ENCODE measurements at places on chromosomes 5 and 9.

- no peak for DNase-seq
These were observed 400.8 kb upstream of the PIK3R1 start for GRCh38 chr5:67814569-67815311.

- peak; percentile 80 for DNase-seq
These were observed 11.0 kb downstream of the TRIO start for GRCh38 chr5:14153932-14154731.

GRCh38 chr5:148966348-148966747 lies 96.5 kb downstream of the SH3TC2 start:
- DNase-seq: no peak

- peak; percentile 98 for DNase-seq
These were observed 159.3 kb downstream of the NR3C1 start for GRCh38 chr5:143244000-143244736.

DNA sequence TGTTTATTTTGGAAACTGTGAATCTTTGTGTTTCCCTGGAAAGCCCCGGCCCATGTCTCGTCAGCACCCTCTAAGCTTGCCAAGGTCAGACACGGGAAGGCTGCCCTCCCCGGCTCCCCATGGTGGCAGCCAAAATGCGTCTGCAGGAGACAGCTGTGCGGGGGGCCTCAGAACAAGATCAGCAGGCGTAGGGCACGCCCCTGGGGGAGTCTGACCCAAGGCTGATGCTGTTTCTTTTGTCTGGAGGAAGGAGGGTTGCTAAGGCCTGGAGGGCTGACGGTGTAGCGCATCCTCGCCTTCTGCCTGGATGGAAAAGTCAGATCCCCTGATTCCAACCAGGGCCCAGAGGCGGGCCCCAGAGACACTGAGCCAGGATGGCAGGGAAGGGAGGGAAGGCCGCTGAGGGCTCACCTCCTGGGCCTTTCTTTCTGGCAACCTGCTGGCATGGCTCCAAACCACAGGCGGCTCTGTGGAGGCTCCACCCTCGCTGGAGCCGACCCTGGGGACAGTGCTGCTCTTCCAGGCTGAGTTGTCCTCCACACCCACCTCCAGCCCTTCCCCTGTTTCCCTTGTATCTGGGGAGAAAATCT lies 57.2 kb downstream of the OLFM1 start:
- no peak for DNase-seq

GRCh38 chr9:111922324-111923013 lies 25.9 kb downstream of the UGCG start:
- DNase-seq: no peak

GRCh38 chr5:72505539-72506157 lies 1.6 kb downstream of the ZNF366 start:
- DNase-seq: no peak

DNA sequence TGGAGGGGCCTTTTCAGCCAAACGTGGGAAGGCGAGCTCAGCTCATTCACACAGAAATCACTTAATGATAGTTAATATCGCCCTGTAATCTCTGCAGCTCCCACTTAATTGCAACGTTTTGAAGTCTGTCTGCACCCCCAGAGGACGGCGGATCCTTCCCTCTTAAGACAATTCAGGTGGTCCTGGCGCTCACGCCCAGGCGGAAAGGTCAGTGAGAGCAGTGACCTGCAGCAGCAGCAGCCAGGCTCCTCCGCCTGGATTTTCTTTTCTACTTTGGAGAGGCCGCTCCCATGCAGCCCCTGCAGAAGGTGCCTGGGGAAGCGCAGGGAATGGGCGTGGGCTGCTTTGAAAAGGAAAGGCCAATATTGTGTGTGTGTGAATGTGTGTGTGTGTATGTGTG lies 400.9 kb upstream of the IRX1 start:
- no peak for DNase-seq

DNA sequence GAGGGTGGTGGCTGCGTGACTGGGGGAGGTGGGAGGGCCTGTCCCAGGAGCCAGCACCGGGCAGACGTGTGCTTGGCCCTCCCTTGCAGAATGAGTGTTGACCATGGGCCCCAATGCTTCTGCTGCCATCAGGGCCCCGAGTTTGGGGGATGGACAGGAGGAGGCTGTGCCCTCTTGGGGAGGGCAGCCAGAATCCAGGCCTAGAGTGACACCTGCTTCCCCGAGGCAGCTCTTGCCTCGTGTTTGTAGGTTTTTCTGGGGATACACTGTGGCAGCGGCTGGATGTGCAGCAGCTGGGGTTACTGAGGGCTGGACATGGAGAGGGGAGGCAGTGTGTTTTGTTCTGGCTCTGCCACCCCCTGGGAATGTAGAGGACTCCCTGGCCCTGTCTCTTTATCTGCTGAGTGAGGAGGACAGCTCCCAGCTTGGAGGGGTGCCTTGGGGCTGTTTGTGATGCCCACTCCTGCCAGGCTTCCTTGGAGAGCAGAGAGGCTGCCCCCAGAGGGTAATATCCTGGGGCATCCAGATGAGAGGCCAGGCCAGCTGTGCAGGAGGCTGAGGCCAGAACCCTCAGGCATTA lies 22.7 kb downstream of the WNK2 start:
- no peak for DNase-seq

DNA sequence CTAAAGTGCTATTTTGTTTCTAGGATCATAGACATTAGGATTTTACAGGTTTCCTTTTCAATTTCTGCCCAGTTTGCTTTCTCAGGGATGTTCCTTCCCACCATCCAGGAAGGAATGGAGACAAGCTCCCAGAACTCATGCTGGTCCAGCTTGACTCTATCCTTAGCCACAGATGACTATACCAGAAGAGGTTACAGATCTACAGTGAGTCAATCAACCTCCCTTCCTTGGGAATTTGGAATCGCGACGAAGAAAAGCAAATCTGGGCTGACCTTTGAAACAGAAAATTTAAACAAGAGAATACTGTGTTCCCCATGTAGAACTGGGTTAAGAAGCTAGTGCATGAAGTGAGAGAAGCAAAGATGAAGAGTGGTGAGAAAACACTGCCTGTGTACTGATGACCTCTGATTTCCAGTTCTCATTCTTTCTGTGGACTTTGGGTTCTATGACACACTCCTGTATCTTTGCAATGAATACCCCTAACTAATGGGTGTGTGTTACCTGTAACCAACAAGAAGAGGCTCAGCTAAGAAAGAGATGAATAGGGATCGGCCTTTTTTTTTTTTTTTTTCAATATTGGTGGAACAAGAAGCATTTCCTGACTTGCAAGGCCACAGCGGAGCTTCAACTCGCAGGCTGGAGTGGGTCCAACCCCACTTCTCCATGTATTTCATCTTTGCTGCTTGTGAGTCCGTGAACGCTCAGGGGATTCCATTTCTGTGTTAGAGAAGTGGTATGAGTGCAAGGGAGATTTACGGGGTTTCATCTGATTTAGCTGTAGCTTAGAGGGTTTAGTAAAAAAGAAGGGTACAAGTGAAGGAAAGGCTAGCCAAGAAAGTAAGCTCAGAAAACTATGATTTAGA lies 563.9 kb upstream of the CLINT1 start:
- peak; percentile 50 for DNase-seq

GRCh38 chr5:93062548-93062947 lies 518.5 kb downstream of the NR2F1-AS1 start:
- peak; percentile 35 for DNase-seq

DNA sequence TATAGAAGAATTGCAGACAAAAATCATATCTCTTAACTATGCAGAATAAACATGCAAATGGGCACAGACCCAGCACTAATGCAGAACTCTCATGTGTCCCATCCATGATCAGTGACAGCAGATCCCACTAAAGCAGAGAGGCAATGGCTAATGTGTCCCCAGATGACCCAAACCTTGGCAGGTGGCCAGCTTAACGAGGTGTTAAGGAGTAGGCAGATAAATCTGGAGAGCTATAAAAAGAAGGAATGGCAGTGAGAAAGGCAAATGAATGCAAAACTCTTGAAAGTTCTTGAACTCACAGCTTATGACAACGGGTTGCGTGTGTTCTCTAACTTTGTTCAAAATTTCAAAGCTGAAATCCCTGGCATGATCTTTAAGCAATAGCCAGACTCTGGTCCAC lies 265.4 kb downstream of the RASEF start:
- DNase-seq: no peak

GRCh38 chr5:79716839-79717238 lies 27.2 kb downstream of the CMYA5 start:
- DNase-seq: no peak

- peak; percentile 78 for DNase-seq
These were observed 15.5 kb downstream of the CARD19 start for GRCh38 chr9:93111371-93112115.

- DNase-seq: no peak
These were observed 3.5 kb downstream of the RPS14 start for GRCh38 chr5:150446088-150446487.

- DNase-seq: peak; percentile 49
These were observed 246.9 kb downstream of the ZSWIM6 start for GRCh38 chr5:61578858-61579503.

DNA sequence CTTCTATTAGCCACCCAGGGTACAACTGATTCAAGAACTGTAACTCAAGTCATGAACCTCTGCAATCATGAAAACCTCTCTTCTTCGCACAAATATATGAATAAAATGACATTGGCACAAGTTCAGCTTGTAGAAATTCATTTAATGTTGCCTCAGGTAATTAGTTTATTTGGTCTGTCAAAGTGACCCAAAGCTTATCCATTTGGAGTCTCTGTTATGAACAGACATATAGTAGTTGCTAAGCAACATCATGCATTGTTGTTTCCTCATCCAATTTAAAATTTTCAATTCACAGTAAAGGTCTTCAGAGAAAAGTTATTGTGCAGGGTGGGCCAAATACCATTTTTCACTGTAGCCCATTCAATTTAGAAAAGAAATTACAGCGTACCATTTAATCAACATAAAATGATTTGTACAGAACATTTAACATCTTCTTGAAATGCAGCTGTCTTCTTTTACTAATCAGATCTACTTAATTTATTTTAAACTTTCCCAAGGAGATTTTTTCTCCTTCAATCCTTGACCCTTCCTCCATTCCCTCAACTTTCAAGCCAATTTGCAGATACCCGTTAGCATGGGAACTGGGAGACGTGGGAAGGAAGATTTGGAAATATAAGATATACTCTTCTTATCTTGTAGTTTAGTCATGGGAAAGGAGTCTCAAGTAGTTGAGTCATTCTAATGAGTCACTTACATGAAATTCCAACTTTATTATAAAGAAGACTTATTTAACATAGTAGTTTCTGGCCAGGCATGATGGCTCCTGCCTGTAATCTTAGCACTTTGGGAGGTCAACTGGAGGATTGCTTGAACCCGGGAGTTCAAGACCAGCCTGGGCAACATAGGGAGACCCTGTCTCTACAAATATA lies 231.3 kb downstream of the ATPSCKMT start:
- DNase-seq: peak; percentile 87

GRCh38 chr5:141958113-141958512 lies at the start of gene PCDH12:
Gene PCDH12, minus strand, starts transcription at chr5:141958202. Its CDS starts 351 bp downstream, at chr5:141957851.
- no peak for DNase-seq

GRCh38 chr9:121950441-121950840 lies 142.7 kb downstream of the TTLL11 start:
- no peak for DNase-seq

DNA sequence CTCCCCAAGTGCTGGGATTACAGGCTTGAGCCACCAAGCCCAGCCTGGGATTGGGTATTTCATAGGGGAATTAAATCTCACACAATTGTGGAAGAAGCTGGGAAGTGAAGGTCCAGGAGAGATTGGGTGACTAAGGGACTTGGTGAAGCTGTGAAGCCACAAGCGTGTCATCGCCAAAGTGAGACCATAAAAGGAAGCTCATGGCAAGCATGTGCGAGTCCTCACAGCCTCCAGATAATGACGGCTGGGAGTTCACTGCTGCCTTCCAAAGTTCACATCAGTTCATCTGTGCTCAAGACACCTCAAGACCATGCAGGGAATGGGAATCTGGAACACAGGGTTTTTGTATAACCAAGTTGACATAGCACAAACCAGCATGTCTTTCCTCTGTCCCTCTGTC lies 210.6 kb downstream of the MARCHF11 start:
- no peak for DNase-seq

DNA sequence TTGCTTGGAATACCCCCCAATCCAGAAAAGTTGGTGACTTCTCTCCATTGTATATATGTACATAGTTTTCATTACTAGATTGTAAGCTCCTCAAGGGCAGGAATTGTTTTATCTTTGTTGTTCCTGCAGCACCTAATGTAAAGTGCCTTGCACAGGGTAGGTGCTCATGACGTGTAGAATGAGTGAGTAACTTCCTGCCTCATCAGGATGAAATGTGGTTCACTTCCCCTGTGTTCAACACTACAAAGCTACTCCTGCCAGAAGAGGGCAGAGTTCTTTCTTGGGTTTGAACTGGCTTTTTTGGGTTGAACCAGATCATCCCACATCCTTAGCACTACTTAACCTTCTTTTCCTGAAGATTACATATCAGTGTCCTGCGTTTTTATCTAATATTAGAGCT lies 23.9 kb downstream of the GTF3C4 start:
- peak; percentile 51 for DNase-seq

GRCh38 chr5:83377131-83377865 lies 94.2 kb upstream of the VCAN start:
- peak; percentile 41 for DNase-seq

GRCh38 chr5:66779528-66779927 lies 183.3 kb downstream of the MAST4 start:
- DNase-seq: no peak

GRCh38 chr9:137797206-137798120 lies 80.1 kb upstream of the CACNA1B start:
- no peak for DNase-seq

- DNase-seq: peak; percentile 99
These were observed at the start of gene OSMR for GRCh38 chr5:38845526-38846378. Gene OSMR, plus strand, starts transcription at chr5:38846012. Its CDS starts 23,033 bp downstream, at chr5:38869045.

GRCh38 chr5:80276186-80276585 lies 20.3 kb upstream of the SERINC5 start:
- DNase-seq: no peak

GRCh38 chr9:89969156-89969675 lies 364.4 kb downstream of the GADD45G start:
- no peak for DNase-seq

DNA sequence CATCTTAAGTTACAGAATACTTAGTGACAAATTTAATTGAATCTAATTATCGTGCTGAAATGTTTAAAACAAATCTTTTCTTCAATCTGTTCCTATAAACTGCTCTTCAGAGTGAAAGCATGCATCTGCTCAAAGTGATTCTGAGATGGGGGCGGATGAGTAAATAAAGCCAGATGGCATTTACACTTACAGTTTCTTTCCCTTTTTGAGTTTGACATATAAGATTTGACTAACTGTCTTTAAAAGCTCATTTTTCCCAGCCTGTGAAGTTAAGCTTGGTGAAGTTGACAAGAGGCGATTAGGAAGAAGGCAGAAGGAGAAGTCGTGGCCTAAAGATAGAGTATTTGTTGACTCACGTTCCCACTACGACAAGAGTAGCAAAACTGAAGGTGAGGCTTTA lies 137.4 kb downstream of the LPAR1 start:
- DNase-seq: peak; percentile 44

- no peak for DNase-seq
These were observed 167.6 kb downstream of the PDZD2 start for GRCh38 chr5:31806561-31806960.

GRCh38 chr5:41794471-41794870 lies 75.8 kb downstream of the OXCT1 start:
- DNase-seq: peak; percentile 97

- DNase-seq: peak; percentile 98
These were observed 61.1 kb downstream of the GRIA1 start for GRCh38 chr5:153551537-153552079.

GRCh38 chr5:14365831-14366430 lies 215.7 kb upstream of the OTULINL start:
- peak; percentile 44 for DNase-seq

All from iris pigment epithelial cell (primary cell).